NCI-H1930 (cell line): ENCODE measurements at places on chromosomes 5 and 9.

DNA sequence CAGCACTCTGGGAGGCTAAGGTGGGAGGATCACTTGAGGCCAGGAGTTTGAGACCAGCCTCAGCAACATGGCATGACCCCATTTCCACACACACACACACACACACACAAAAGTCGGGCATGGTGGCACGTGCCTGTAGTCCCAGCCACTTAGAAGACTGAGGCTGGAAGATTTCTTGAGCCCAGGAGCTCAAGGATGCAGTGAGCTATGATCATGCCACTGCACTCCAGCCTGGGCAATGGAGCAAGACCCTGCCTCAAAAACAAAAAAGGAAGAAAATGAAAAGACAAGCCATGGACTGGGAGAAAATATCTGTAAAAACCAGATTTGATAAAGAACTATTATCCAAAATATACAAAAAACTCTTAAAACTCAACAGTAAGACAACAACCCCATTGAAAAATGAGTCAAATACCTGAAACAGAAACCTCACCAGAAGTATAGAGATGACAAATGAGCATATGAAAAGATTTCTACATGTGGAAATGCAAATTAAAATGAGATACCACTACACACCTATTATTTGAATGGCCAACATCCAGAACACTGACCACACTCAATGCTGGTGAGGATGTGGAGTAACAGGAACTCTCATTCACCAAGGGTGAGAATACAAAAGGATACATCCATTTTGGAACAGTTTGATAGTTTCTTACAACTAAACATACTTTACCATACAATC is 24.7 kb downstream of the DNAJA1 start:
- DNase-seq = no peak

DNA sequence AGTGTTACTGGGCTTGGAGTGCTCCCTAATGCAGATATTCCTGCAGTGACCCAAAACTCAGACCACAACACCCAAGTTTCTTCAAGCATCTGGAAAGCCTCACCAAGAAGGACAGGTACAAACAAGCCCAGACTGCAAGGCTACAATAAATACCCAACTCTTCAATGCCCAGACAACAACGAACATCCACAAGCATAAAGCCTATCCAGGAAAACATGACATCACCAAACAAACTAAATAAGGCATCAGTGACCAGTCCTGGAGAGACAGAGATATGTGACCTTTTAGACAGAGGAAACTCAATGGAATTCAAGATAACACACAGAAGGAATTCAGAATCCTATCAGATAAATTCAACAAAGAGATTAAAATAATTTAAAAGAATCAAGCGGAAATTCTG is 605.6 kb downstream of the PDE4D start:
- DNase-seq = no peak

GRCh38 chr5:91098541-91098940 is 284.6 kb downstream of the ARRDC3 start:
- no peak for DNase-seq

DNA sequence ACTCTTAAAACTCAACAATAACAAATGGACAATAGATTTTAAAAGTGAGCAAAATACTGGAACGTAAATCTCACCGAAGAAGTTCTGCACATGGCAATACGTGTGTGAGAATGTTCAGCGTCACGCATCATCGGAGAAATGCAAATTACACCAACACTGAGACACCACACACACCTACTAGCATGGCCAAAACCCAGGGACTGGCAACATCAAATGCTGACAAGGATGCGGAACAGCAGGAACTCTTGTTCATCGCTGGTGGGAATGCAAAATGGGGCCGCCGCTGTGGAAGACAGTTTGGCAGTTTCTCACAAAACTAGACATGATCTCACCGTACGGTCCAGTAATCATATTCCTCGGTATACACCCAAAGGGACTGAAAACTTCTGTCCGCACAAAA is 21.6 kb upstream of the CLPTM1L start:
- DNase-seq = no peak

DNA sequence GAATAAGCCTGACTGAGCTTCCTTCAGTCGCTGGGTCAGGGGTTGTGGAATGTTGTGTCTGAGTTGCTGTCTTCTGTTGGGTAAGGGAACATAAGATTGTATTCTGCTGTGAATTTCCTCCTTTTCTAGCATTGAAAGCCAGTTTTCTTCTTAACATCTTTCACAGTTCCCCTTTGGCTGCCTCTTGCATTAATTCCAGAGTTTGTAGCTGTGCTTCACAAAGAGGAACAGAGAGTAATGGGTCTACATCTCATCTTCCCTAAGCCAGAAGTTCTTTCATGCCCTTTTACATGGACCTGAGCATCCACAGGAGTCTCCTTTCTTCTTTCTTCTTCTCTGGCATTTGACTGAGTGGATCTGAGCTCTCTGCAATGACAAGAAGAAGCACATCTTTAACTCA is 686.8 kb downstream of the KCTD16 start:
- no peak for DNase-seq

DNA sequence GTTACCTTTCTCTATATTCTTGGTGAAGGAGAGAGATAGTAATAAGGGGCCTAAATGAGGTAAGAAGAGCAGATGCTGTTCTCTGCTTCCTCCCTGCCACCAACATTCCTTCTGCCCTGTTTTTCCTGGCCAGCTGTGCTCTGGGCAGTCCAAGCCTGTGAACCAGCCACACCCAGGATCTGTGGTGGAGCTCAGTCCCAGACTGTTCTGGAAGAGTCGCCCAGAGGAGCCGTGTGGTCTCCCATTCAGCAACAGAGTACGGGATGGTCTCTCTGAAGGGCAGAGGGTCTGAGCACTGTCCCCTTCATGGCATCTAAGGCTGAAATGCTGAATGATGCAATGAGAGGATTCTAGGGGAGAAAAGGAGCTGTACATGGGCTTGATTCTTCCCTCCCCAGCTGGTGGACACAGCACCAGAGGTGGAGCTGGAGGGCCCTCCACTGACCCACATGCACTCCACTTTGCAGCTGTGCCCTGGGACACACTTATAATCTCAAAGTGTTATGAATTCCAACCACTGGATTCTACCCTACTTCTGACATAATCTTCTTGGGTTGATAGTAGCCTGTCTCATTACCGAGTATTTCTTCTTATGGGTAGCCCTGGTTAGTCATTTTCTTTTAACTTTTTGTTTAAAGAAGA is 70.8 kb upstream of the RPS23 start:
- no peak for DNase-seq

- DNase-seq = no peak
These were observed 595.6 kb downstream of the CAAP1 start for GRCh38 chr9:26296910-26297572.

DNA sequence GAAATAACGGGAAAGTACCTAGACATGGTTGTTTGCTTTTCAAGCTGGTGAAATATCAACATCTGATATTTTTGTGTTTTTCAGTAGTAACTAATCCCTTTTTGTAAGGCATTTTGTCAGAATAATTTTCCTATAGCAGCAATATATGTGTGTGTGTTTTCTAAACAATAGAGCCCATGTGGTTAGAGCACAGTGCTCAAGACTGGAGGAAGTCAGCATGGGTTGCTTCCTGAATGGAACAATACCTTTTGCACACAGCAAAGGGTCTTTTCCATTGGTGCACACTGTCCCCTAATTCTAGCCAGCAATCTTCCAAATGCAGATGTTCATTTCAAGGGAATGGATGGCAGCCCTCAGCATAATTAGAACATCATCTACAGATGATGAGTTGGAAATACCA is 270.1 kb downstream of the AOPEP start:
- no peak for DNase-seq

GRCh38 chr5:10699281-10699874 is 61.7 kb downstream of the DAP start:
- DNase-seq = no peak

- DNase-seq = no peak
These were observed 54.2 kb upstream of the NOTCH1 start for GRCh38 chr9:136599811-136600660.

GRCh38 chr9:2742214-2742613 is 24.9 kb downstream of the KCNV2 start:
- DNase-seq = no peak

DNA sequence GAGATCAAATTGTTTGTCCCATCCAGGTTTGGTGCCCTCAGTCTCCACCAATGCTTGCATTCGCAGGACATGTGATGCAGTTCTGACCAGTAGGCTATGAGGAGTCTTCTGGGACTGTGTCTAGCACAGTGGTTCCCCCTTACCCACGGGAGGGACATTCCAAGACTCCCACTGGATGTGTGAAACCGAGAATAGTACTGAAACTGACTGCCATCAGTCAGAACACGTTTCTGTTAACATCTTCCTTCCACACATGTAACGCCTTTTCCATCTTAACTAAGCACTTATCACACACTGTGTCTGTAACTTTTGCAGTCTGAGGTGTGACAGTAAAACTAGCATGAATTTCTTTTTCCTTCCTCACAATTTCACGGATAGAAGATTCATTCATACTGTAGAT is 74.7 kb downstream of the PTTG1 start:
- no peak for DNase-seq

GRCh38 chr5:180915924-180916323 is 17.0 kb downstream of the BTNL8 start:
- no peak for DNase-seq

- no peak for DNase-seq
These were observed 176.5 kb downstream of the SNX18 start for GRCh38 chr5:54693936-54694657.

DNA sequence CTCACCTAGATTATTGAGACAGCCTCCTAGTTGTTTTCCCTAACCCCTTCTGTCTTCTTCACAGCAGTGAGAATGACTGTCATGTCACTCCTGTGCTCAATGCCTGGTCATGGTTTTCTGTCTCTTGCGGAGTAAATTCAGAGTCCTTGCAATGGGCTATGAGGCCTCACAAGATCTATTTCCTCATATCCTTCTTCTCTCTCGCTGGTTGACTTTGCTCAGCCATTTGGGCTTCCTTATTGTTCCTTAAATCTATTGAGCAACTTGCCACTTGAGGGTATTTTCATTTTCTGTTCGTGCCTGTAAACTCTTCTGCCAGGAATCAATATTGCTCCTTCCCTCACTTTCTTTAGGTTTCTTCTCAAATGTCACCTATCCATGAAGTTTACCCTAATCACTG is 9.0 kb downstream of the PPP3R2 start:
- no peak for DNase-seq

- DNase-seq = no peak
These were observed 149.4 kb downstream of the CD180 start for GRCh38 chr5:67047160-67047559.

- no peak for DNase-seq
These were observed 132.9 kb downstream of the PALM2AKAP2 start for GRCh38 chr9:109912726-109913460.

DNA sequence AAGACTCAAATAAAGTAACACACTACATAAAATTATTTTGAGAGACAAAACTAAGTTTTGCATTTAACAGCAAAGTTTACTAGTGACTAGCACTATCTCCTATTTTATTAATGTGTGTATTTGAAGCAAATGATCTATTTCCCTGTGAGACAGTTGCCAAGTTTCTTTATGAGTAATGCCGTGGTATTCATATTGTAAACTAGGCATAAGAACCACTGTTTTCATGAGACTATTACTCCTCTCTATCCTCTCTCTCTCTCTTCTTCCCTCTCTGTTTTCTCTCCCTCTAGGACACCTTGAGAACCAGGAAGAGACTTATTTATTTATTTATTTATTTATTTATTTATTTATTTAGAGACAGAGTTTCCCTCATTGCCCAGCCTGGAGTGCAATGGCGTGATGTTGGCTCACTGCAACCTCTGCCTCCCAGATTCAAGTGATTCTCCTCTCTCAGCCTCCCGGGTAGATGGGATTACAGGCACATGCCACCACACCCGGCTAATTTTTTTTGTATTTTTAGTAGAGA is 61.1 kb downstream of the MLANA start:
- DNase-seq = no peak

DNA sequence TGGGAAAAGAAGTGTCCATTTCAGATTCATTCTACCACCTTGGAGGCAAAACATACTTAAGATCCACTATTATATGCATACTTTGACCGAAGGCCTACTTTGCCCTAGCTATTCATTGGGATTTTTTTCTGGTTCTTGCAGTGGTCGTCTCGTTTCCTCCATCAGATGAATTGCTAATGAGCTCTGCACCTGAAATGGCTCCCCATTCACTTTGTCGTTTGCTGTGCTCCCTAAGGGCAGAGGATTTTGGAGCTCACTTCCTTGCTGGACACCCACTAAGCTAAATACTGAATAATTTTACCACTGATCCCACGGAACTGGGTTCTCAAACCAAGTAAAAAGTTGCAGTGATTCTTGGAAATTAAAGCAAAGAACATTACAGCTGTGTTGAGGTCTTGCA is 1.9 kb downstream of the KDM3B start:
- no peak for DNase-seq

GRCh38 chr9:105144076-105144475 is 100.4 kb upstream of the SLC44A1 start:
- DNase-seq = no peak

DNA sequence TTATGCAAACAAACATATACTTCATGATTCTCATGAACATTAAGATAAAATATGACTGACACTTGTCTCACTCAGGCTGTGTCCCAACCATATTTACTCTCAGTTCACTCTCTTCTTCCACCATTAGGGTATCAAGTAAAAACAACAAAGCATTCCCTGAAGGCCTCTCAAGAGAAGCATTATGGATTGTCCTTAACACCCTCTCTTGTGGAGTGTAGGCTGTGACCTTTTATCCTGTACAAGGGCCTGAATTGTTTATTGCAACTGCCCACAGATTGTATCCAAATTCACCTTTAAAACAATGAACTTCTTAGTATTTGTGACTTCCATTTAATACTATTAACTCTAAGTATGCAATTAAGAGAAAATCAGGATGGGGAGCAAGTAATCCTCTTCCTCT is 78.1 kb downstream of the RICTOR start:
- no peak for DNase-seq

- no peak for DNase-seq
These were observed 57.8 kb upstream of the CCDC112 start for GRCh38 chr5:115354246-115354645.

DNA sequence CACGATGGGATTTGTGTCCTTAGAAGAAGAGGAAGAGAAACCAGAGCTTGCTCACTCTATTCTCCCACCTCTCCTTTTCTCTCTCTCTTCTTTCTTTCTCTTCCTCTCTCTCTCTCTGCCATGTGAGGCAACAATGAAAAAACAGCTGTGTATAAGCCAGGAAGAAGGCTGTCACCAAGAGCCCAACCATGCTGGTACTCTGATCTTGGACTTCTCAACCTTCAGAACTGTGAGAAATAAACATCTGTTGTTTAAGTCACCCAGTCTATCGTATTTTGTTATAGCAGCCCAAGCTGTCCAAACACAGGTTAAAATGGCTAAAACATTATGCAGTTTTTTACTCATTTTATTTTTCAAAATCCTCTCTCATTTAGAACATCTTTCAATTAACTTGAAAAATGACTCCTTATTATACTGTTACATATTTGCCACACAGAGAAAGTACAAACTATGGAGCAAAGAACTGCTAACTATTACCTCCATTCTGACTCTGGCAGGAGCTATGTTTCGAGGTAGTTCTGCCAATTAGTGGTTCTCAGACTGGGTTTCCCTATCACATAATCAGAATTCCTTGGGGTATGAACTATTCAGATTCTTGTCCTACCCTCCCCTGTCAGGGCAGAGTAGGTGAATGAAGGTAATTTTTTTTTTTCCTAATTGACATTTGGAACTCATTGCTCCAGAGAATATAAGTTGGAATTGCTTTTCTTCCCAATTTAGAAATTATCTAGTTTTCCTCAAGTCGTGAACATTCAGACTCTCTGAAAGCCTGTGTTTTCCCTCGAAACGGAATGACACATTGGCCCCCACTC is 434.6 kb downstream of the ENC1 start:
- no peak for DNase-seq

GRCh38 chr5:18992264-18992663 is 995.7 kb downstream of the CDH18 start:
- DNase-seq = no peak

- no peak for DNase-seq
These were observed 102.0 kb downstream of the RFK start for GRCh38 chr9:76292246-76292645.
